ENCODE measurements at places on chromosomes 1 and 21. TPM values are rescaled to one million over a fixed set of nuclear protein-coding genes. Genes with fewer than 3 reads are reported as not detected.

The ALDH4A1 gene
- total RNA-seq: 11.8 TPM

The AK5 gene
- 21.2 TPM for total RNA-seq

The AMY1C gene
- not detected for total RNA-seq

The CFHR2 gene
- not detected for total RNA-seq

DNA sequence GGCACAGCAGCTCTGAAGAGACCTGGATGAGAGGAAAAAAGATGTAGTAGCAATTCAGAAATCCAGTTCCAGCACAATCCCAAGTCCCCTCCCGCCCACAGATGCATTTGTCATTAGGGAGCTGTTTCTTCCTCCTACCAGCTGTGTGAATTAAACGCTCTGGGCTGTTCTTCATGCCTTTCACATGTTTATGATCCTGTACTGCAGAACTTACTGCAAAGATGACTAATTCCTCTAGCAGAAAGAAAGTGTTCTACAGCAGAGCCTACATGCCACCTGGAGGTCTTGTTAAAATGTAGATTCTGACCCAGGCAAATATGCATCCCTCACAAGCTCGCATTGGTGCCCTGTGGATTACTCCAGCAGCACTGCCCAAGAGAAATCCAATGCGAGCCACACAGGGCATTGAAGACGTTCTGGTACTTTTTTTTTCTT lies 6.5 kb downstream of the ENO1 start:
- DNase-seq: no peak

The PYHIN1 gene
- not detected for total RNA-seq

DNA sequence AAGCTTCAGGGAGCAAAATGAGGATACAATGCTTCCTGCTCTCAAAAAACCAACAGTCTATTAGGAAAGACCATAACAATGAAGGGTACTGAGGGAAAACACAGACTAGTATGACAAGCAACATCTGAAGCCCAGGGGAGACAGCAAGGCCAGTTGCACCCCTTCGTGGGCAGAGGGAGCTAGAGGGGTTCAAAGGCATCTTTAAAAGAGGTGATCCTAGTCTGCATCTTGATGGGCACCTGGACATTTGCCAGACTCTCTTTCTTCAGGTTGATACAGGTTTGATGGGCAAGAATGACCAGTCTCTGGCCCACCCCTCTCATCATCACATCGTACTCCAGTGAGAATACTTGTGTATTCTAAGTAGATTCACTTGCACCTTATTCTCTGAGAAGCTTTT lies 177.7 kb downstream of the VAV3 start:
- no peak for DNase-seq

DNA sequence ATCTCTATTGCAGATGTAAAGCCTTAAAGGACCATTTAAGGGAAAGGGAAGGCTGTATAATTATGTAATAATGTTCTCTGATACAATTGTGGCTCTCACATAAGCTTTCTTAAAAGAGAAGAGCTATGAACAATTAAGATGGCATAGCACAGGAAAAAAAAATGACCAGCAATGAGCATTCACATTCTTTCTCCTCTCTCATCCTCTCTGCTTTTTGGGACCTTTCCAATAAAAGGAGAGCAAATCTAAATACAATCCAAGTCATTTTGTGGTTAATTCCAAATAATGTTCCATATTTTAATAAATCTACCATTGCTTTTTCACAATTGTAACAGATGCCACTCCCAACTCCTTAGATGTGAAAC lies 23.5 kb downstream of the SMYD3 start:
- no peak for DNase-seq

The FOXD3 gene
- not detected for total RNA-seq

The CAPZB gene
- total RNA-seq: 104 TPM

- no peak for DNase-seq
Observed at GRCh38 chr1:4965346-4966075, 311.1 kb downstream of the AJAP1 start.

The SLFNL1 gene
- total RNA-seq: under 0.01 TPM

The SOAT1 gene
- total RNA-seq: 14.5 TPM

The CBS gene
- total RNA-seq: 30.4 TPM

The USH2A gene
- not detected for total RNA-seq

GRCh38 chr1:5225707-5226704 lies 571.6 kb downstream of the AJAP1 start:
- no peak for DNase-seq

The OR2T6 gene
- not detected for total RNA-seq

The S100A3 gene
- 2.8 TPM for total RNA-seq

- DNase-seq: no peak
Observed at GRCh38 chr1:171142416-171143385, 42.4 kb upstream of the FMO2 start.

DNA sequence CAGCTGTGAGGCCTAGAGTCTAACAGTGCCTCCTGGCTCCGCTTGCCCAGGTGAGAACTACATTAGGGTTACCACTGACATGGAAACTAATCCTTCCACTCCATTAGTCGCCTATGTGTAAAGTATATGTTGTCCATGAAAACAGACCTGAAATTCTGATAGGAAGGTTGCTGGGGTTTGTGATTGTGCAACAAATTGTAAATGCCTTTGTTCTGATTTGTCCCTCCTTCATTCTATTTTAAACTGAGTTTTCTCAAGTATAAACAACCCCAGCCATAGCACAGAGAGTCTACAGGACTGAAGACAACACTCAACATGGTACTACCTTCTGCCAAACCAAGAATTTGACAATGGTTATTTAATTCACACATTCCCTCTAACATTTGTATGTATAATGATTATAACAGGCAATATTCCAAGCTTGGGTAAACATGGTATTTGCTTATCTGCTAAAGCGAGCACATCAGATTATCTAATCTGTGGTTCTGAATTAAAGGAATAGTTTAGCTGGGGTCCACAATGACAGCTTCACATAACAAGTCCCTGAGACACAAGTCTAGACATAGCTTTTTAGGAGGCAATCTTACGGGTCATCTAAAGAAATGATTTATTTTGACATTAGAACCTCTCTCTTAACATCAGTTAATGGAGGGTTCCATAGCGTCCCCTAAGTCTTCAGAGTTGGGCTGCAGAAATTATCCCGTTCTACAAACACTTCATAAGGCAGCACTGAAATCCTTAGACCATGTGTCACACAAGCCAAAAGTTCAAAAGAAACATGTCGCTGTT lies 633.0 kb downstream of the SMYD3 start:
- no peak for DNase-seq

- no peak for DNase-seq
Observed at GRCh38 chr1:89363196-89363595, 663 bp upstream of the GBP6 start.

DNA sequence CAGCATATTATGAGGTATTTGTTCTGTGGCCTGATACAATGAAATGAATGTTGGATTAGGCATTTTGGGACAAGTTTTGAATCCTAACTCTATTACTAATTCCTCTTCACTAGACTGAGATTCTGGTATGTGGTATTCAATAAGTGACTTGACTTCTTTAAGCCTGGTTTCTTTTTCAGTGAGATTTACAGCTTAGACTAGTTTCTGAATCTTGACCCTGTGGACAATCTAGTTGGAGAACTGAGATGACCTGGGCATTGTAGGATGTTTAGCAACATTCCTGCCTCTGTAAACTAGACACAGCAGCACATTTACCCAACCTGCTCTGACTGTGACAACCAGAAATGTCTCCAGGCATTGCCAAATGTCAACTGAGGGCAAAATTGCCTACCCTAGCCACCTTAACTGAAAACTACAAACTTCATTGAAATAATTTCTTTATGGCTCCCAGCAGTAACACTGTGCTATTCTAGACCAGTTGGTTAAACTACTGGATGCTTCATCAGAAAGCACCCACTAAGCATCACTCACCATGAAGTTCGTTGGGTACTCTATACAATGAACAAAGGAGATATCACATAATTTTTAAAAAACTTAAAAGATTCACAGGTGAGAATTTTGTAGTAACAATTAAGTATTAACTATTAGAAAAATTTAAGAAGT lies 16.8 kb downstream of the PTPRC start:
- no peak for DNase-seq

DNA sequence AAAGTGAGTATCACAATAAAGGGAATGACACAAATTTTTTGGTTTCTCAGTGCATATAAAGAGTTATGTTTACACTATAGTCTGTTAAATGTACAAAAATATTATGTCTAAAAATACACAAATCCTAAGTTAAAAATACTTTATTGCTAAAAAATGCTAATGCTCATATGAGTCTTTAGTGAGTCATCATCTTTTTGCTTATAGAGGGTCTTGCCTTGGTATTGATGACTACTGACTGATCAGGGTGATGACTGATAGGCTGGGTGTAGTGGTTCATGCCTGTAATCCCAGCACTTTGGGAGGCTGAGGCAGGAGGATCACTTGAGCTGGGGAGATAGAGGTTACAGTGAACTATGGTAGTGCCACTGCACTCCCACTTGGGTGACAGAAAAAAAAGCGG lies 12.9 kb upstream of the NUF2 start:
- DNase-seq: no peak

DNA sequence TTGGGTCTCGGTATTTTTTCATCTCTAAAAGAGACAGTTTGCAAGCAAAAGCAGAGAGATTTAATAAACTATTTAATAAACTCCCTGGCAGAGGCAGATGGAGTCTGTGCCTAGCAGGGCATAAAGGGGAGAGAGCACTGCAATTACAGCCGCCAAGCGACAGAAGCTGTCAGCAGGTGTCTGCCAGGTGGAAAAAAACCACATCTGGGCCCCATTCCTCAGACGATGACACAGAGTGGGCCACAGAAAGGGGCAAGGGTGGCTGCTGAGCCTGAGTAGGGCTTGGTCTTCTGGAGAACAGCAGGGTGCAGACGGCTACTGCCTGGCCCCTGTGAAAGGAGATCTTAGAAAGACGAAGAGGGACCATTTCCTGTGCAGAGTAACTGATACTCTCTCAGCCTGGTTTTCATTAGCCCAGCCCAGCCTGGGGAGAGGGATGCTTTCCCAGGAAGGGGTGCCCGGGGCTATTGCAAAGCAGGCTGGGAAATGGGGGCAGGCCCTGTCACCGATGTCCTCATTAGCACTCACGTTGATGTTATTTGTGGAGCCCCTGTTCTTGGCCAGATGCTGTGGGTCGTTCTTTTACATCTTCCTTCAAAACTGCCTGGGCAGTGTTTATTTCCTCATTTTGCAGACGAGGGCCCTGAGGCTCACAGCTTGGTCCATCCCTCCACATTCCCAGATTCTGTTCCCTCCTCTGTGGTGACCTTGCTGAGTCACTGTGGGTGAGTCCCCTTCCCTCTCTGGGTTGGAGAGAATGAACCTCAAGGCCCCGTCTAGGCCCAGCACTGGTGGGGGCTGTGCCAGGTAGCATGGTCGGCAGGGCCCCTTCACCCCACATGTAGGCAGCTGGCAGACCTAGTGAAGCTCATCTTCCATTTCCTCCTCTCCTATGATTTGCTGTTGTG lies 472.7 kb downstream of the PTPRU start:
- DNase-seq: peak; percentile 66

DNA sequence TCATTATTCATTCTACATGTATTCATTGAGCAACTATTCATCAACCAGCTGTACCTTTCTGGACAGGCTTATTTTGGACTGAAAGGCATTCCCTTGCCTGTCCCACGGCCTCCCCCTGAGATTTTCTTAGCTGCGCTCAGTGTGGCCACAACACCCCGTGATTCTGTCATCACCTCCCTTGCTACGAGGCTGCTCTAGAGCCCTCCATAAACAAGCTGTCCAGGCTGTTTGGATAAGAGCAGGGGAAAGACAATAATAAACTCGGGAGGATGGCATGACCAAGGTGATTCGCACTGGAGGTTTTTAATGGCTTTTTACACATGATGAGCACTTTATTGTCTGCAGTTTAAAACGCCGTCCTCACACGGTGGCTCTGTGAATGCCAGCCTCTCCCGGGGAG lies 139.7 kb downstream of the ROR1 start:
- no peak for DNase-seq

DNA sequence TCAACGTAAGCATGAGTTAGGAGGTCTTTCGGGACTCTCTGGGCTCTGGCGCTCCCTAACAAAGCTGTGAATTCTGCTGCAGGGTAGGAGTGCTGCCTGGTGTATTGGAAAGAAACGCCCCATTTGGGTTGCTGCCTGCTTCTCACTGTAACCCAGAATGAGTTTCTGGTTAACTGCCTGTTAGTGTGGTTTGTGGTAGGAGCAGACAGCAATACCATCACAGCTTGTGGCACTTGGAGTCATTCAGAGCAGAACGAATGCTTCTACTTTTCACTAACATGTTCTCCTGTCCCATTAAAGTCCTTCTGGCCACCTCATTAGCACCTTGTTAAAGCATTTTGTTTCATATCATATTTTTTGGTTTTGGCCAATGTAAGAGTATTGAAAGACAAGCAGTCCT lies 18.1 kb downstream of the MAP3K7CL start:
- no peak for DNase-seq

The NPPA gene
- total RNA-seq: not detected

- DNase-seq: no peak
Observed at GRCh38 chr1:54153535-54154439, 987 bp upstream of the CDCP2 start.

GRCh38 chr1:232459826-232460225 lies 170.1 kb downstream of the SIPA1L2 start:
- DNase-seq: no peak

The MED8 gene
- 34.9 TPM for total RNA-seq

The PRKCZ gene
- total RNA-seq: 29.8 TPM

The SYT2 gene
- not detected for total RNA-seq

- DNase-seq: no peak
Observed at GRCh38 chr1:97837161-97837560, 83.7 kb downstream of the DPYD start.

DNA sequence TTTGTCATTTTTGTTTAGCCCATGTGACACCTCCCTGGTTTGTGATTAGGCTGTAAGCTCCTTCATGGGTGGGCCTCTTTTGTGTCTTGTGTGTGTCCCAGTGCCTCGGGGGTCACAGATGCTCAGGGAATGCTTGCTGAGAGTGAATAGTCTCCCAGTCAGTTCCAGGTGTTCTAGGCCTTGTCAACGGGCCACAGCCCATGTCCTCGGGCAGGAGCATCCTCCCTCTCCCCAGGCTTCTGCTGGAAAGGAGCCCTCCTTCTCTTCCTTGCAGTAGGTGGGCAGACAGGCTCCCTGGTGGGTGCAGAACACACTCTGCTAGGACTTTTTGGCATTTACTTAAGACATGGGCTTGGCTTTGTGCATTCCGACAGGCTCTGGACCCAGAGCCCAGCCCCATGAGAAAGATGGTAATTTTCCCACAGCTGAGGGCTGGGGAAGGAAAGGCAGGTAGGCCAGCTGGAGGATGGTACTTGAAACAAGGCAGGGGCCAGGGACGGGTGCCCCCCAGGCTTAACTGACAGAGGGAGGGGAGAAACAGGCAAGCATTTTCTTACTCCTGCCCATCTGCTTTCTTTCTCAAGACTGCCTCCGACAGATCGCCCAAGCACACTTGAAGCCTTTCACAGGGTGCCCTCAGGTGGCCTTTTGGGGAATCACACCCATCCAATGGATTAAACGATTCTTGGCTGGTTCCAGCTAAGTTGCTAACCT lies 7.1 kb upstream of the CPLANE2 start:
- peak; percentile 77 for DNase-seq

- no peak for DNase-seq
Observed at GRCh38 chr1:43464681-43465504, 11.2 kb upstream of the HYI start.

The C1orf94 gene
- not detected for total RNA-seq

GRCh38 chr1:23591460-23592208 lies 32.3 kb upstream of the ID3 start:
- peak; percentile 65 for DNase-seq
